ENCODE measurements at places on chromosomes 1 and 21.

DNA sequence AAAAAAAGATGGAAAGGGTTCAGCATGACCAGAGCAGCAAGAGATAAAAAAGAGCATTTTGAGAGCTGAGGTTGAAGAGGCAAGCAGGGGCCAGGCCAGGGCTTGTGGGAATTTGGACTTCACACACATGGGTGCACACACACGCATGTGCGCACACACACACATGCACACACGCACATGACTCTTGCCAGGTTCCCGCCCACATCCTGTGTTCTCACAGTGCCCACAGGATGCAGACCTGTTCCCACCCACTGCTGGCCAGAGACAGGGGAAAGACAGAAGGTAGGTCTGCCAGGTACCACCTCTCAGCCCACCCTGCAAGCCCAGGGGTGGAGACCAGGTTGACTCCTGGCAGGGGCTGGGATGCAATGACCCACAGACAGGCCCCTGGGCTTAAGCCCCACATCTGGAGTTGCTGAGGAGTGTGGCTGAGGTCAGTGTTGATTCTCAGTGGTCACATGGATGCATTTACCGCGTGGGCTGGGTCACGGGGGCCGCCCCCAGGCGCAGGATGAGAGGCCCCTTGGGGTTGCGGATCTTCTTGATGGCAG is 4.4 kb downstream of the COL16A1 start:
- DNase-seq: no peak

DNA sequence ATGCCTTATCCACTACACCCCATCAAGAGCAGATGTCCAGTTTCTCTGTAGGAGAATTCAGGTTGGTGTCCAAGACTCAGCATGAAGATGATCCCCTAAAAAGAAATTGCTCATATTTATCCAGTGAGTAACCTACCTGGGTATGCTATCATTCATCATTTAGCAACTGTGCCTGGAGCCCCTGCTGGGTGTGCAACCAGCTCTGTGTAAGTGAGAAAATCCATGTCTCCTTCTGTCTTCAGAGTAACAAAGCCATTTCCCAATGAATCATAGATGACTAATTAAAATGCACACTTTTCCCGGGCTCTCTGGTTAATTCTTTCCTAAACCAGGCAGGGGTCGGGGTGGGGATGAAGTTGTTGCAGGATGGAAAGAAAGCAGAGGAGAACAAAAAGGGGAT is 35.8 kb downstream of the OLFML3 start:
- no peak for DNase-seq

DNA sequence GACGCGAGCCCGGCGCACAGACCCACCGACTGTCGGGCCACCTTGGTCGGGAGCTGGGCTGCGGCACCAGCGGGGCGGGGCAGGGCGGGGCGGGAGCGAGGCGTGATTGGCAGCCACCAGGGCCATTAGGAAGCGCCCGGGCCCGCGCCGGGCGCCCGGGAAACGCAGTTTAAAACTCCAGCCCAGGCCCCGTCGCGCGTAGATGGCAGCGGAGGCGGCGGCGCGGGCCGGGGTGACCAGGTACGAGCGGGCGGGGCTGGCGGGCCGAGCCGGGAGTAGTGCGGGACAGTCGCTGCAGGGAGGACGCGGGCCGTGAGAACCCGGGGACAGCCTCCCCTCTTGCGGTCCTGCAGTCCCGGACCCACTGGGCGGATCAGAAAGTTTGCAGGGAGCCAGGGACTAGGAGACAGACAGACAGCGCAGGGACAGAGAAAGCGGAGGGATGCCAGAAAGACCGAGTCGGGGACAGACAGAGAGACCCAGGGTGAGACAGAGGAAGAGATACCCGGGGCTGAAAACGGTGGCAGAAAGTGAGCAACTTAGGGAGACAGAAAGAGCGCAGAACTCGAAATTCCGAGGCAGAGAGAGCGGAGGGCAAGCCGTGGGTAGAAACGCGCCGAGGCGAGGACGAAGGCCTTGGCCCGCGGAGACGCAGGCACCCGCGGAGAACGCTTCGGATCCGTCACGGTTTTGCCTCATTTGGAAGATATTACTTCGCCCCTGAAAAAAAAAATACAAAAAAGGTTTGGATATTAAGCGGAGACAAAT is at the start of gene DMBX1:
Gene DMBX1, plus strand, starts transcription at position 199 of the 768 bp plus-strand sequence. CDS start 17,175 bp downstream, outside the sequence.
- DNase-seq: peak; percentile 42

DNA sequence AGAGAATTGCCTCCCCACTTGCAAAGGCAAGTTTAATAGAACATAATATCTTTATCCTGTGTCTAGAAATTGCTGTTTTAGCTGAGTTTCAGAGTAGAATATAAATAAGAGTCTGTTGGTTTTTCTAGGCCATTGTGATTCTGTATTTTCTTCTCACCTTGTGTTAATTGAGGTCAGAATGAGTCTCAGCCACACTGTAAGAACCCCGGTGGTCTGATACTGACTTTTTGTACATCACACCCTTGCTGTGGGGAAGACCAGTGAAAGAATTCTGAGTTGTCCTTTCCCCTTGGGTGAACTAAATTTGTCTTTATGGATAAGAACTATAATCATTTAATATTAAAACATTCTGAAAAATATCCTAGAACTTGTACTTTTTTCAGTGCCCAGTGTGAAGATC is 6.8 kb downstream of the HIPK1 start:
- no peak for DNase-seq

- no peak for DNase-seq
Observed at GRCh38 chr1:48035371-48036141, 38.4 kb upstream of the TRABD2B start.

GRCh38 chr1:204254031-204254661 is 40.4 kb upstream of the GOLT1A start:
- no peak for DNase-seq

DNA sequence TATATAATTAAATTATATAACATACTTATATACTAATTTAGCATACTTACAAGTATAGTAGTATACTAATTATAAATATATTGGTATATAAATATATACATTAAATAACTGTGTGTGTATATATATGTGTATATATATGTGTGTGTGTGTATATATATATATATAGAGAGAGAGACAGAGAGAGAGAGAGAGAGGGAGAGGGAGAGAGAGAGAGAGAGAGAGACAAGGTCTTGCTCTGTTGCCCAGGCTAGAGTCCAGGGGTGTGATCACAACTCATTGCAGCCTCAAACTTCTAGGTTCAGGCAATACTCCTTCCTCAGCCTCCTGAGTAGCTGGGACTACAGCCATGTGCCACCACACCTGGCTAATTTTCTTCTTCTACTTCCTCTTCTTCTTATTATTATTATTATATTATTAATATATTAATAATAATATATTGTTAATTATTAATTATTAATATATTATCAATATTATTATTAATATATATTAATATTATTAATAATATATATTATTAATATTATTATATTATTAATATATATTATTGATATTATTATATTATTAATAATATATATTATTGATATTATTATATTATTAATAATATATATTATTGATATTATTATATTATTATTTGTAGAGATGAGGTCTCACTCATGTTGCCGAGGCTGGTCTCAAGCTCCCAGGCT is 185.5 kb downstream of the CRB1 start:
- DNase-seq: no peak

DNA sequence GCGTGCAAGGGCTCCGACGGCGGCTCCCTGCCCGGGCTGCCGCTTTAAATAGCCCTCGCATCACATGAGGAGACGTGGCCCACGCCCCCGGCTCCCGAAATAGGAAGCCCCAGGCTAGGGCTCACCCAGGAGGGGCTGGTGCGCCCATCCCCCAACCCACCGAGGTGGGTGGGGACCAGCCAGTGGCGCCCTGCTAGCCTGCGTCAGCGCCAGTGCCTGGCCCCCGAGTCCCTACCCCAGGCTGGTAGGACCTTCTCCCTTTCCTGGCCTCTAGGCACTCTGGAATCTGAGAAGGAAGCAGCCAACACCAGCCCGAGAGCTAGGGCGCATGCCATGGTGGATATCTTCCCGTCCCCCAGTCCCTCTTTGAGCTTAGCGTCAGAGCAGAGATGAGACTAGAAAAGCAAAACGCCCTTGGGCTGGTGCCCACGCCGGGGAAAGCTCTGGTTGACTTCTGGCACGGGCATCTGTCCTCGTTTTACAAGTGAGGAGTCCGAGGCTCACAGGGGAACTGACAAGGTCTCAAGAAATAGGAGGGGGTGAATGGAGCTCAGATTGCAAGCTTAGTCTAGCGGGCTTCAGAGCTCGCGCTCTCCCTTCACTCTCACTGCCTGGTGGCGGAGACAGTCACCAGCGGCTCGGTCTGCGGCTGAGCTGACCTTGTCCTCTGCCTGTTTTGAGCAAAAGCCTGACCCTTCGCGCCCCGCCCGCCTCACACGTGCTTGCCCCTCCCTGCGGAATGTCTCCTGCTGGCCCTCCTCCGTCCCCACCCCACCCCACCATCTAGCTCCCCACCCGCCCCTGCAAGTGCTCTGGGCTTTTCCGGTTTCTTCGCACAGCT is at the start of gene FABP3:
Gene FABP3, minus strand, starts transcription at position 21 of the 841 bp plus-strand sequence. CDS start 62 bp downstream, outside the sequence.
- no peak for DNase-seq

GRCh38 chr1:45335855-45336324 is 4.1 kb upstream of the TOE1 start:
- DNase-seq: no peak
